Naive thymus-derived CD4-positive, alpha-beta T cell (primary cell): ENCODE measurements at places on chromosomes 3 and 15. TPM values are rescaled to one million over a fixed set of nuclear protein-coding genes. Genes with fewer than 3 reads are reported as not detected.

- no peak for DNase-seq
These were observed 36.2 kb downstream of the CFAP20DC start for GRCh38 chr3:59013611-59014010.

DNA sequence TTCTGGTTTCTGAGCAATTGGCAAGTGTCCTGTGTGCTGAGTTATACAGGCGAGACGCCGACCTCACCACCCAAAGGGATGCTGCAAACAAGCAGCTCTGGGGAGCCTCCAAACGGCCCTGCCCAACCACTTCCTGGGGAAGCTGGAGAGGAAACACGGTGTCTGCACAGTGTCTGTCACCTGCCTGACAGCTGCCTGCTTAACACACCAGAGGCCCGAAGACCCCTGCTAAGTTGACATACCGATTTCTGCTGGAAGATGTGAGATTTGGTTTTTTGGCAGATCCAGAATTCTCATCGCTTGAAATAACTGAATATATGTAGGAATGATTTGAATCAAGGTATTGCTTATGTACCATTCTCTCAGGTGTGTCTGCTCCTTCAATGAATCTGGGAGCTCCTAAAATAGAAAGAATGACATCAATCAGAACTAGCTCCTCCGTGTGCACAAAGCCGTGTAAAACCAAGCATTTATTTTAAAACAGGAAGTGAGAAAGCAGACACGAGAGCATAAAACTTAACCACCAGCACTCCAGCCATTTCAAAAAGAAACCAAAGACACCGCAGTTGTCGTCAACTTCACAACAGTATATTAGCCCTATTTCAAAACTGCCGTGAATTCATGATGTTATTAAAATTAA lies 27.2 kb downstream of the LRRC2 start:
- DNase-seq = peak; percentile 80

- DNase-seq = no peak
These were observed 11.5 kb downstream of the PLA2G4F start for GRCh38 chr15:42144841-42145375.

GRCh38 chr15:82548700-82549099 lies 8.4 kb upstream of the RPS17 start:
- DNase-seq = no peak

DNA sequence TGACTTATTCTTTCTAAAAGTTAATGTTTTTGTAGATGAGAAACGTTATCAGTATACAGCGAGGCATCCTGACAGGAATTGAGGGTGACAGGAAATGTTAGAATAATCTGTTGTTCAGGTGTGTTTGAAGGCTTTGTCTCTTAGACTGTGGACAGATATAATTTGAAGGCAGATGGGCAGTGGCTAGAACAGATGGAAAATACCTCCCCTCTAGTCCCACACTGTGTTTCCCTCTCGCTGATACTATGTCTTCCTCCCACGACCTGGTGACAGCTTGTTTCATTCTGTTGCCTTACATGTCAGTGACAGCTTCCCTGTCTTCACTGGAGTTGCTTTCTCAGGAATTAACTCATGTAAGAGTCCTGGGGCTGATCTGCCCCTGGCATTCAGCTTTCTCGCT lies 125.3 kb downstream of the MYRIP start:
- DNase-seq = no peak

GRCh38 chr3:120561251-120562045 lies 34.7 kb upstream of the NDUFB4 start:
- DNase-seq = peak; percentile 72

DNA sequence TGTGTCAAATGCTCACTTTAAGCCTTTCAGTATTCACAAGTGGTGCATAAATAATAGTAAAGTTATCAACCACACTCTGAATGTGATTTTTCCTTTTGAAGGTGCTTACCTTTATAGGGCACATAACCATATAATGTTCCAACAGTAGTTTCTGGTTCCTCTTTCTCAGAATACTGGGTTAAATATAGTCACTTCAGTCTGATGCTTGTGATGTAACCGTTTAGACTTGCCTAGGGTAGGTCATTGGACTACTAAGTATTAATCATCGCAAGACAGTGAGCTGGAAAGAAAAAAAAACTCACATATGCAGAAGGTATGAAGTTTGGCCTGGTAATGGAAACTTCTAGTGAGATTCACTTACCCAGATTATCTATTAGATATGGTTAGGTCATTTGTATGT lies 1.9 kb downstream of the KBTBD8 start:
- DNase-seq = no peak

- DNase-seq = no peak
These were observed 967.7 kb downstream of the AGBL1 start for GRCh38 chr15:87047203-87047965.

- DNase-seq = no peak
These were observed 479.8 kb upstream of the TBL1XR1 start for GRCh38 chr3:177676947-177677587.

DNA sequence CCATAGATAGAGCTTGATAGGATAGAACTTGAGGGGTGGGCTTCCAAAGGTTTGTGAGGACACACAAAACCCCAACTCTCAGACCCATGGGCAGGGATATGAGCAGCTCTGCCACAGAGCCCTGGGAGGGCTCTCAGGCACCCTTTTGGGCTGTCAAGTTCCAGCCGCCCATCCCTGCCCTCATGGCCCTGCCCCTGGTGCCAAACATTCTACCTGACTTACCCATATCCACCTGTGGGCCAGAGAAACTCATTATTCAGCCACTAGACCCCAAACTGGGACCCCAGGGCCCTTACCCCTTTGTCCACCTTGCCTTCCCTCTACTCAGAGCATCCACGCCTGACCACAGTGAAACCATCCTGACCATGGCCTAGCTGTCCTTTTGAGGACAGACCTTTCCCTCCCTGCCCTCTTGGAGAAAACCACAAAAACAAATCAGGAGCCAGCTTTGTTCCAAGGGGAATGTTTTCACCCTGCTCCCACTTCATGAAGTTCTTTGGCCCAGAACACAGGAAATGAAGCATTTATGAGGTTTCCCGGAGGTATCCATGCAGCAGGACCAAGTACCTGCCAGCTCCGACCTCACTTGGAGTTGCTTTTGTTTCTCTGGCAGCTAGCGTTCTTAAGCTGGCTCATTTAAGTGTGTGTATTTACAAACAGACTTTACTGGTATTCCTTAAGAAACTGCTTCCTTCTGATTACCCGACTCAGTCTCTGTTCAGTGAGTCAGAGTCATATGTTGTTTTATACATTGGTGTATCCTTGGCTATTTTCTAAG lies 34.2 kb upstream of the GALNT15 start:
- no peak for DNase-seq

DNA sequence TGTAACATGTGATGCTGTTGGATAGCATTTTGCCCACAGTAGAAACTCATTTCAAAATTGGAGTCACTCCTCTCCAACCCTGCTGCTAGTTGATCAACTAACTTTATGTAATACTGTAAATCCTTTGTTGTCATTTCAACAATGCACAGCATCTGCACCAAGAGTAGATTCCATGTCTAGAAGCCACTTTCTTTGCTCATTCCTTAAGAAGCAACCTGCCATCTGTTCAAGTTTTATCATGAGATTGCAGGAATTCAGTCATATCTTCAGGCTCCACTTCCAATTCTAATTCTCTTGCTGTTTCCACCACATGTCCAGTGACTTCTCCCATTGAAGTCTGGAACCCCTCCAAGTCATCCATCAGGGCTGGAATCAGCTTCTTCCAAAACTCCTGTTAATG lies 42.9 kb downstream of the AKAP13 start:
- DNase-seq = no peak

DNA sequence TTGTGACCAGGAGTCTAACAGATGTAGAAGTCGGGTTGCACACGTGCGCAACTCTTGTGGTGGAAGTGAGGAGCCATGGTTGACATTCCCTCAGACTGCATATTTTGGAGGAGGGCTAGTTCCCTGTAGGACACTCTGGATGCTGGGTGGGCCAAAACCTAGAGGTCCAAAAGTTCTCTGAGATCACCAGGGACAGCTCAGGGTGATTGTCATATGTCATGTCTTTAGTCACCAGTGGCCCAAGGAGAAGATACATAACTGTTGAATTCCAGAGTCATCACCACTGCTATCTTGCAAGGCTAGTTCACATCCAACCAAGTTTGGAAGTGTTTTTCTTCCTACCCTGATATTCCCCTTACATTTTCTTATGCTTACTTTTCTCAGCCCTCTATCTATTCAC lies 95.2 kb upstream of the C3orf80 start:
- DNase-seq = no peak

DNA sequence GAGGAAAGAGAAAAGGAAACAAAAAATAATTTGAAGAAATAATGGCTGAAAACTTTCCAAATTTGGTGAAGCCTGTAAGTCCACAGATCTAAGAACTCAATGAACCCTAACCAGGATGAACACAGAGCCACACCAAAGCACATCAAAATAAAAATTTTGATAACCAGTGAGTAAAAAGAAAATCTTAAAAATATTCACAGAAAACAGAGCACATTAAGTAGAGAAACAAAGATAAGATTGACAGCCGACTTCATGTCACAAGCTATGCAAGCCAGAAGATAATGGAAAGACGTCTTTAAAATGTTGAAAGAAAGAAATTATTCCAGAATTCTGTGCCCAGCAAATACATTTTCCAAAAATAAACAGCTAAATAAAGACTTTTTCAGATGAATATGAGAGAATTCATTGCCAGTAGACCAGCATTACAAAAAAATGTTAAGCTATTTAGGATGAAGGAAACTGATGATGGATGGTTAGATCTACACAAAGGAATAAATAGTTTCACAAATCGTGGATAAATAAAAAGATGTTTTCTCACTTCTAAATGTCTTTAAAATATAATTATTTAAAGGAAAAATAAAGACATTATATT lies 140.2 kb upstream of the SKOR1 start:
- no peak for DNase-seq

GRCh38 chr3:120382941-120383447 lies 33.8 kb upstream of the LRRC58 start:
- no peak for DNase-seq

DNA sequence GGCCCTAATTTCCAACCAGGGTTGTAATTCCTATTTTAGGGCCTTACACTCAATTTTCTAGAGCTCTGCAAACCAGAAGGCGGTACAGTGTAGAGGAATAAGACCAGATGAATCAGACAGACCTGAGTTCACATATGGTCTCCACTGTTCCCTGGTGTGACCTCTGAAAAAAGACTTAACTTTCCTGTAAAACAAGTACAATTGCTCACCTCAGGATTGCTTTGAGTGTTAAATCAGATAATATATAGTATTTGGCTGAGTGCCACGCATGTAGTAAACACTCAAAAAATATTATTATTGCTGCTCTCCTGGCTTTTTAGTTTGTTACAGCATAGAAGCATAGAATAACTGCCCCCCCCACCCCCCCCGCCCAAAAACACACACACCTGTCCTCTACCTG lies 51.0 kb upstream of the STT3B start:
- no peak for DNase-seq

DNA sequence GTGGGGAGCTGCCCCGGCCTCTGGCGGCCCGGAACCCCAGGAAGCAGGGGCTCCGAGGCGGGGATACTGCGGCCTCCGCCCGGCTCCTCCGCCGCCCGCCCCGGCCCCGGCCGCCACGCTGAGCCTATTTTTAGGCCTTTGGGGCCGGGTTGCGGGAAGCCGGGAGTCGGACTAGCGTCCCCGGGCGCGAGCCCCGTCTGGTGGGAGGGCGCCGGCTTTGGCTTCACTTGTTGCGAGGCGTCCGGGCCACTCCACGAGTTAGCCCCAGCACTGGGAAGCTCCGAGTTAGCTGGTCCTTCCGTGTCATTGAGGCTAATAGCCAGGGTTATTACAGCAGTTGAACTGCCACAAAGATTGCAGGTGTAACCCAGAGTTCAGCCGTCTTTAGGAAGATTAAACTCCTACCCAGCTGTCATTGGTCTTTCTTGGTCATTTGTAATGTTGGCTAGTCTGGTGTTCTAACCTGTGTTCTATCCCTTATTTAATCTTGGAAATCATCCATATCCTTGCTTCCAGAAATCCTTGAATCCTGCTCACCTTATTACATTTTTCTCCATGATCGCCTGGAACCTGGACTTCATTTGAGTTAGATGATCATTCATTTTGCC lies 791 bp downstream of the GYG1 start:
- DNase-seq = no peak

The HDC gene
- polyA plus RNA-seq = not detected

The ARID3B gene
- 16.3 TPM for polyA plus RNA-seq

The MBD4 gene
- polyA plus RNA-seq = 46.9 TPM

The C2CD4B gene
- not detected for polyA plus RNA-seq

The RNF13 gene
- 131 TPM for polyA plus RNA-seq
